ENCODE measurements at places on chromosomes 6 and 20. TPM values are rescaled to one million over a fixed set of nuclear protein-coding genes. Genes with fewer than 3 reads are reported as not detected.

DNA sequence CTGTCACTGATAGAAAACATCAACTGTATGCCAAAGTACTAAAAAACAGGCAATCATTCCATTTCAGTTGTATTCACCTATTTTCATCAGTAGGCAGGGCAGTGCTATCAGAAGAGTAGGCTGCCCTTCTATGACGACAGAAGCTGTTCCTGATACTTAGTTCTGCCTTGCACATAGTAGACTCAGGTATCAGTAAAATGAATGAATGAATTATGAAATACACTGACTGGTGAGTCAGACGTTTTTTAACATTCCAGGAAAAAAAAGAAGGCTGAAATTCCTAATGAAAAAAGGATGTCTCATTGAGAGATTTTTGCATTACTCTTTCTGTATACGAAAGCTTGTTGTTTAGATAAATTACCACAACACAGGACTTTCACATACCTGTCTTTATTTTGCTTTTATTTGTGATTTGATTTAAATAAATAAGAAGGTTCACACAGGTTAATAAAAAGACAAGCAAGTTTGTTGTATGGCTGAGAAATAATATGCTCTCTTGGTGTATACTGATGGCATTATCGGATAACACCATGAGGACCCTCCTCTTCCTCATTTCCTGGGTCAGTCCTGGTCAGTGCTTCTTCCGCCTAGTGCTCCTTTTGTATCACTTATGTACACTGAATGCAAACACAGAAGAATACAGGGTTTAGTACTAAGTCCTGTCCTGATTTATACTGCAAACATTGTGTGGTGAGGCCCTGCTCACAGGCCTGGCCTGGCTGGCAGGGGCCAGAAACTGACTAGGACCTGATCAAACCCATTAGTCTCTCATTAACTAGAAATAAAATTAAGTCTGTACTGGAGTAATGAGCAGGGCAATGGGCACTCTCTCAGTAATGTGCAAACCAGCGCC lies 39.4 kb upstream of the SPDEF start:
- H3K27ac ChIP-seq: no peak overlapping the region
- DNase-seq: no peak
- no peaks in the 10 kb centered on the region for H3K27me3 ChIP-seq
- H3K4me1 ChIP-seq: peaks cover 13% of the 10 kb centered on the region
- H3K36me3 ChIP-seq: peaks cover 4% of the 10 kb centered on the region

- H3K27me3 ChIP-seq: no peaks in the 10 kb centered on the region
- no peaks in the 10 kb centered on the region for H3K36me3 ChIP-seq
- H3K4me1 ChIP-seq: no peaks in the 10 kb centered on the region
- no peak for DNase-seq
- H3K27ac ChIP-seq: no peak overlapping the region
- H3K4me3 ChIP-seq: no peak overlapping the region
These were observed 63.4 kb upstream of the FBXL4 start for GRCh38 chr6:99011151-99011550.

The HTR1B gene
- 0.24 TPM for polyA plus RNA-seq

GRCh38 chr6:135521431-135521830 lies 23.9 kb upstream of the AHI1 start:
- no peaks in the 10 kb centered on the region for H3K27me3 ChIP-seq
- no peak overlapping the region for H3K27ac ChIP-seq
- H3K4me3 ChIP-seq: no peak overlapping the region
- no peaks in the 10 kb centered on the region for H3K36me3 ChIP-seq
- no peak for DNase-seq
- H3K4me1 ChIP-seq: no peaks in the 10 kb centered on the region

DNA sequence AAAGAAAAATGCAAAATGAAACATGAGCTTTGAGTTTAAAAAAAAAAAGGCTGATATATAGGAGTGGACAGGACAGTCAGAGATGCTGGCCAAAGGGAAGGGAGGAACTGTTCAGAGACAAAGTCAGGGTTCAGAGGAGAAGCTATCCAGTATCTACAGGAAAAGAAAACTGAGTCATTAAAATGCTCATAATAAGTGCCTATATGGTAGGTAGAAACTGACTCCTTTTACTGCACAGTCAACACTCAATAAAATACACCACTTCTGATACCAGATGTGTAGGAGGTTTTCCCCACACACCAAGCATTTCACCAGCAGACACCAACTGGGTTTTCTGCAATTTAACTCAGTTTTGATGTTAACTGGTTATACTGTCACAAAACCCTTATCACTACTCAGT lies 32.9 kb downstream of the FRK start:
- no peak overlapping the region for H3K4me3 ChIP-seq
- no peak overlapping the region for H3K27ac ChIP-seq
- DNase-seq: no peak
- peaks cover 7% of the 10 kb centered on the region for H3K4me1 ChIP-seq
- no peaks in the 10 kb centered on the region for H3K36me3 ChIP-seq

DNA sequence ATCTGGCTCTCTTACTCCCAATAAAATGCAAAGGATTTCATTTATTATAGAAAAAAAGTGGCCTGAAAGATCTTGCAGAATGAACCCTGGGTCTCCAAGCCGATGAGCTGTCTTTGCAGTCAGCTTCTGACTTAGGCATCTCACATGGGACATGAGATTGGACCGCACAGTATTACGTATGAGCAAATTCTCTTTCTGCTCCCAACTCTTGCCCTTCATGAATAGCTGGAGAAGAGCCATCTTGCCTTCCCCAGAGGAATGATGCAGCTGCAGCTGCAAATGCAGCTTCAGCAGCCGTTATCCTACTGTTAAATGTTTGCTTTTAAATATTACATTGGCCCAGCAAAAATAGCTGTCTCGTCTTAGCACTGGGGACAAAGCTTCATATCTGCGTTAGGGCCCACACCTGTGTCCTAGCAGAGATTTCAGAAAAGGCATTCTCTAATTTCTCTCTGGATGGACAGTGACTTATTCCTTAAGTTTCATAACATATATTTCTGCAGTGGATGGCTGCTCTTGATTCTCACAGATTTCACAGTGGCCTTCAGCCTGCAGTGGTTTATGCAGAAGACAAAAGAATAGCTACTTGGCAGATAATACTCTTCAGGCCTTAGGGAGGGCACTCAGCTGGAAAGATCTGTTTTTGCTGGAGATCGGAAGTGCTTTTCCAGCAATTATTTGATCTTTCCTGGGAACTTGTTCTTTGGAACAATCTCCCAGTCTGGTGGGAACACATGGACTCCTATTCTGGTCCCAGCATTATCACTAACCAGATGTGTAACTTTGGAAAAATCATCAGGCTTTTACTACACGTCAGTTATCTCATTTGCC lies 129.2 kb downstream of the FYN start:
- no peak overlapping the region for H3K4me3 ChIP-seq
- H3K27me3 ChIP-seq: no peaks in the 10 kb centered on the region
- no peaks in the 10 kb centered on the region for H3K36me3 ChIP-seq
- H3K4me1 ChIP-seq: no peaks in the 10 kb centered on the region

DNA sequence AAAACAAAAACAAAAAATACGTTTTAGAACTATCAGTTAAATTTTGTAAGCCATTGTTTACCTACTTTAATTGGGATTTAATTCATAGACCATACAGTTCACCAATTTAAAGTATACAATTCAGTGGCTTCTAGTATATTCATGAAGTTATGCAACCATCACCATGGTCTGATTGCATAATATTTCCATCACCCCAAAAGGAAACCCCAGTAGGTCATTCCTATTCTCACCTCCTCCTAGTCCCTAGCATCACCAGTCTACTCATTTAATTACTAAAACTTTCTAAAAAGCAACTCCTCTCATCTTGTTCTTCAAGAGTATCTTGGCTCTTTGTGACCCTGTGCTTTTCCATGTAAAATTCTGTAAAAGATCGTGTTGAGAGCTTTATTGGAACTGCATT lies 60.2 kb downstream of the ASXL1 start:
- H3K27ac ChIP-seq: no peak overlapping the region
- H3K27me3 ChIP-seq: no peaks in the 10 kb centered on the region
- no peaks in the 10 kb centered on the region for H3K4me1 ChIP-seq

The BPIFB4 gene
- not detected for polyA plus RNA-seq

The EDN1 gene
- polyA plus RNA-seq: 18.0 TPM

DNA sequence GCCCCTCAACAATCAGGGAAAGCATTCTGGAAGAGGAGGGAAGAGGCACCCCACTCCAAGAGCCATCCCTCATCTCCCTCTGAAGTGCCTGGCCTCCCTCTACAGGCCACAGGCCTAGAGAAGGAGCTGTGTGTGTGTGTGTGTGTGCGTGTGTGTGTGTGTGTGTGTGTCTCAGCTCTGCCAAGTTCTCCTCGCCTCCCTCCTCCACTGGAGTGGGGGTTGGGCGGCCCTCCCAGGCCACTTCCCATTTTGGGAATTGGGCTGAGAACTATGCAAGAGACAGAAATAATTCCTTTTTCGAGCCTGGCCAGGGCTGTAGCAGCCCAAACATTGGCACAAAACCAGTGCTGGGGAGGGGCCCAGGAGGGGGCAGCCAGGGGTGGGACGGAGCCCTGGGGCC lies 35.7 kb downstream of the KCNB1 start:
- no peak overlapping the region for H3K27ac ChIP-seq
- no peaks in the 10 kb centered on the region for H3K4me1 ChIP-seq
- H3K27me3 ChIP-seq: peaks cover 20% of the 10 kb centered on the region
- DNase-seq: no peak
- H3K4me3 ChIP-seq: no peak overlapping the region

GRCh38 chr6:133707456-133707855 lies 181.5 kb upstream of the TCF21 start:
- no peak overlapping the region for H3K27ac ChIP-seq
- no peaks in the 10 kb centered on the region for H3K36me3 ChIP-seq
- no peaks in the 10 kb centered on the region for H3K27me3 ChIP-seq
- DNase-seq: no peak
- no peak overlapping the region for H3K4me3 ChIP-seq

The JPH2 gene
- 2.5 TPM for polyA plus RNA-seq

DNA sequence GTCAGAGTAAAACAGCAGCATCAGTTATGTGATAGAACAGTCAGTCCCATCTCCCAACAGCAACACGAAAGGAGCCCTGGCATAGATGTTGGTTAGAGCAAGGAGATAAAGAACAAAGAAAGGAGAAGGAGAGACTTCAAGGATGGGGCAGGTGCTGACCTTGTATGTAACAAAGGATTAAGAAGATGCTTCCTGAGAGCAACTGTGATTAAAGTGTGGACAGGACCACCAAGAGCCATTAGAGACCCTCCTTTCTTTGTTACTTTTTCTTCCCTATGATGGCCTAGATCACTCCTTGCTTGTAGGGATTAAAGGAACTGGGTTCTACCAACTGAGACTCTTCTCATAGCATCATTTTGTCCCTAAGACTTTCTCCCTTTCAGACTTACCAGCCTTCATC lies 75.2 kb upstream of the GPR6 start:
- DNase-seq: no peak
- H3K27me3 ChIP-seq: no peaks in the 10 kb centered on the region
- H3K4me3 ChIP-seq: no peak overlapping the region
- no peaks in the 10 kb centered on the region for H3K4me1 ChIP-seq
- no peak overlapping the region for H3K27ac ChIP-seq
- H3K36me3 ChIP-seq: no peaks in the 10 kb centered on the region

- H3K4me3 ChIP-seq: no peak overlapping the region
- peaks cover 11% of the 10 kb centered on the region for H3K4me1 ChIP-seq
- H3K27ac ChIP-seq: no peak overlapping the region
- DNase-seq: no peak
These were observed 65.1 kb upstream of the PMEPA1 start for GRCh38 chr20:57774951-57775350.

The BMP6 gene
- polyA plus RNA-seq: 0.05 TPM

DNA sequence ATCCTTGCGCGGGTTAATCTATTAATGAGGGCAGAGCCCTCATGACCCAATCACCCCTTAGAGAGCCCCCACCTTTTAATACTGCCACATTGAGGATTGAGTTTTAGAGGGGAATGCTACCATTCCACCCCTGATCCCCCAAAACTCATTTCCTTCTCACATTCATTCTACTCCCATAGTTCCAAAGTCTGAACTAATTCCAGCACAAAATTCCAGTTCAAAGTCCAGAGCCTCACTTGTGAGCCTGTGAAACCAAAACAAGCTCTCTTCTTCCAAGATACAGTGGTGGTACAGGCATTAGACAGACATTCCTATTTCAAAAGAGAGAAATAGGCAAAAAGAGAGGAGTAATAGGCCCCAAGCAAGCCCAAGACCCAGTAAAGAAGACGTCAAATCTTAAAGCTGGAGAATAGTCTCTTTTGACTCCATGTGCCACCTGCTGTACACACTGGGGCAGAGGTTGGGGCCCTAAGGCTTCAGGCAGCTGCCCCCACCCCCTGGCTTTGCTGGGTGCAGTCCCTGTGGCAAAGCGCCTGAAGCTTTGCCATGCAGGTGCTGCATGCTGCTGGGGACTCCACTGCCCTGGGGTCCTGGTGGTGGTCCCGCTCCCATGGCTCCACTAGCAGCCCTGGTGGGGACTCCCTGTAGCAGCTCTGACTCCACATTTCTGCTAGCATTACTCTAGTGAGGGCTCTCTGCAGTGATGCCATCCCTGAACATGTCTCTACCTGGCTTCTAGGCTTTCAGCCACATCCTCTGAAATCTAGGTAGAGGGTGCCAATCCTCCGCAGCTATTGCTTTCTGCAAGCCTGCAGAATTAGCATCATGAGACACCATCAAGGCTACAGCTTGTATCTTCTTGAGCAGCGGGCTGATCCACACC lies 41.3 kb downstream of the RSPH3 start:
- H3K4me1 ChIP-seq: peaks cover 10% of the 10 kb centered on the region
- H3K27ac ChIP-seq: no peak overlapping the region
- no peak for DNase-seq
- no peak overlapping the region for H3K4me3 ChIP-seq
- H3K36me3 ChIP-seq: no peaks in the 10 kb centered on the region

Measured in keratinocyte (primary cell).